ENCODE measurements at places on chromosomes 7 and 10. TPM values are rescaled to one million over a fixed set of nuclear protein-coding genes. Genes with fewer than 3 reads are reported as not detected.

The PRF1 gene
- 0.16 TPM for total RNA-seq

GRCh38 chr7:134710854-134711624 lies 64.4 kb downstream of the BPGM start:
- no peaks in the 10 kb centered on the region for H3K27me3 ChIP-seq
- peak overlapping the region; percentile 75 for H3K27ac ChIP-seq
- DNase-seq, result no peak
- peaks cover 34% of the 10 kb centered on the region for H3K4me1 ChIP-seq
- H3K36me3 ChIP-seq, result no peaks in the 10 kb centered on the region

GRCh38 chr10:127943336-127943910 lies 36.5 kb downstream of the PTPRE start:
- H3K36me3 ChIP-seq, result no peaks in the 10 kb centered on the region
- DNase-seq, result no peak
- H3K4me1 ChIP-seq, result no peaks in the 10 kb centered on the region
- H3K27me3 ChIP-seq, result no peaks in the 10 kb centered on the region
- no peak overlapping the region for H3K27ac ChIP-seq

The PITX3 gene
- not detected for total RNA-seq

DNA sequence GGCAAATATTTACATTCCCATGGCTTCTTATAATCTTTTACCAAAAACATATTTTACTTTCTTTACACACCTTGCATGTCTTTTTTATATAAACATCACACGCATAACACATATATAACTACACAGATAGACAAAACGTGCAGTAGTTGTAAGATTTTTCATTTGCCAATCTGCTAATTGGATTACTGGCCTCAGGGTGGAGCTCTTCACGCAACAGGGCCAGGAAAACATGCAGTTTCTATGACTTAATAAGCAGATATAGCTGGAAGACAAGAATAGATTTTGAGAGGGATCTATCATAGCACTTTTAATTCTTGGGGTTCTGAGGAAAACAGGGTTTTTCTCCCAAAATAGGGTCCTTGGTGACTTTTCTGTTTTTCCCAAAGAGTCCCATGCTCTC lies 12.7 kb downstream of the ACADSB start:
- H3K4me3 ChIP-seq, result no peak overlapping the region
- no peaks in the 10 kb centered on the region for H3K27me3 ChIP-seq
- no peak for DNase-seq
- no peaks in the 10 kb centered on the region for H3K36me3 ChIP-seq
- H3K27ac ChIP-seq, result no peak overlapping the region

The MMD2 gene
- not detected for total RNA-seq

DNA sequence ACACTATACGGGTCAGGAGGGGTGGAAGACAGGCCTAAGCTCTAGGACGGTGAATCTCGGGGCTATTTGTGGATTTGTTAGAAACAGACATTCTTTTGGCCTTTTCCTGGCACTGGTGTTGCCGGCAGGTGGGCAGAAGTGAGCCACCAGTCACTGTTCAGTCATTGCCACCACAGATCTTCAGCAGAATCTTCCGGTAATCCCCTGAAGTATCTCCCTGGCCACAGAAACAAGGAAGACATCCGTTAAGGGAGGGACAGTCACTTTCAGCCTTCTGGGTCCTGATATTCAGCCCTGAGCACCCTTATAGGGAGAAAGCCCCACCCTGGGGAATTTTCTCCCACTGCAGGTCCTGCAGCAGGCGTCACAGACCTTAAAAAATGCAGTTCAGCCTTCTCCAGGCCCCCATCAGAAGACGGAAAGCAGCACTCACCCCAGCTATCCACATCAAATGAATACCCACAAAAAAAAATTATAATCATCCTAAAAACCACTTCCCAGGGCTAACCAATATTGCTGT lies 23.2 kb downstream of the PLAC9 start:
- H3K36me3 ChIP-seq, result peaks cover 5% of the 10 kb centered on the region
- no peaks in the 10 kb centered on the region for H3K4me1 ChIP-seq
- H3K27me3 ChIP-seq, result no peaks in the 10 kb centered on the region
- peak overlapping the region; percentile 85 for H3K27ac ChIP-seq
- no peak for DNase-seq

The DDC gene
- not detected for total RNA-seq

The IFIT1B gene
- not detected for total RNA-seq

The PKD2L1 gene
- not detected for total RNA-seq

The HMX2 gene
- total RNA-seq, result not detected

DNA sequence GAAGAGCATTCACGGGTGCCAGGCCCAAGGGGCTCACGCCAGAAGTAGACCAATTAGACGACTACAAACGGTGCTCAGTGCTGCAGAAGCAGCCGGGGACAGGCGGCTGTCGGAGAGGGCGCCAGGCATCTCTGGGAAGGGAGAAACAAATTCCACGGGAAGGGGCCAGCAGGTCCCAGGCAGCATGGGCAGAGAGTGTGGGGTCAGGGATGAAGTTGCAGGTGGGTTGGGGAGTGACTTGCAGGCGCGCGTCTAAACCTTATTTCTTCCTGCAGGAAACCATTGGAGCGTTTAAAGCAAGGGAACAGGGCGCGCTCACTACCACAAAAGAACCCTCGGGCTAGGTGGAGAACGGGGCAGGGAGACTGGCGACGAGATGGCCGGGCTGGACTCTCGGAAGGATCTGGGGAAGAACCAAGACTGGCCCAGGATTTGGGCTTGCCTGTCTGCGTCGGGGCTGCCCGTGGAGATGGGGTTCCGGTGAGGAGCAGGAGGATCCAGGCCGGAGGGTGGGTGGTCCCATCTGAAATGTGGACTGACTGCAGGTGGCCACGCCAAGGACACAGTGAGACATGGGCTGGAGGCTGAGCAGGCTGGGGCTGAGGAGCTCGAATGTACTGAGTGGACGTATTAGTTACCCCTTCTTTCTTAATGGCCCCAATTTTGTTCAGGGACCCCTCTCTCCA lies 116.3 kb upstream of the DIP2C start:
- no peaks in the 10 kb centered on the region for H3K27me3 ChIP-seq
- H3K36me3 ChIP-seq, result peaks cover 4% of the 10 kb centered on the region
- H3K4me3 ChIP-seq, result no peak overlapping the region

The TACR2 gene
- total RNA-seq, result 164 TPM

DNA sequence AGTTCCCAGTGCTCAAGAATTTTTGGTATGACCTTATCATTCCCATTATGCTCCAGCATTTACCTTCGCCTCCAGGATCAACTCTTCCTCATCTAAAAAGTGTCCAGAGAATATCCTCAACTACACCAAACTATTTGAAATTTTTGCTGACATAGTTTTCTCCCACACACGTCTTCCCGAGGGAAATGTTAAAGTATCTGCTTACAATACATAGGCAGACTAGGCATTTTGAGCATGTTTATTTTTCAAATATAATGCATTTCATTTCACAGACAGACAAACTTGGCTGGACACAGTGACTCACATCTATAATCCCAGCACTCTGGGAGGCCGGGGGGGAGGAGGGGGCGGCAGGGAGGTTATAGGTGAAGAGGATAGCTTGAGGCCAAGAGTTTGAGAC lies 177.1 kb upstream of the TRIM24 start:
- H3K4me1 ChIP-seq, result no peaks in the 10 kb centered on the region
- H3K27me3 ChIP-seq, result no peaks in the 10 kb centered on the region
- no peak for DNase-seq
- H3K27ac ChIP-seq, result no peak overlapping the region

- H3K36me3 ChIP-seq, result no peaks in the 10 kb centered on the region
- H3K4me3 ChIP-seq, result peak overlapping the region; percentile 17
- no peak for DNase-seq
- no peaks in the 10 kb centered on the region for H3K4me1 ChIP-seq
- no peaks in the 10 kb centered on the region for H3K27me3 ChIP-seq
- H3K27ac ChIP-seq, result peak overlapping the region; percentile 61
Observed at GRCh38 chr10:69091143-69091651, 3.3 kb downstream of the SRGN start.

The STEAP4 gene
- total RNA-seq, result 15.8 TPM

GRCh38 chr10:103166523-103166922 lies 26.5 kb downstream of the NT5C2 start:
- H3K4me1 ChIP-seq, result no peaks in the 10 kb centered on the region
- no peak overlapping the region for H3K4me3 ChIP-seq
- H3K27ac ChIP-seq, result no peak overlapping the region
- no peak for DNase-seq
- H3K27me3 ChIP-seq, result no peaks in the 10 kb centered on the region
- peaks cover 1% of the 10 kb centered on the region for H3K36me3 ChIP-seq

The GARIN1A gene
- total RNA-seq, result 2.2 TPM

GRCh38 chr7:36538126-36538525 lies 148.5 kb downstream of the ANLN start:
- H3K4me1 ChIP-seq, result no peaks in the 10 kb centered on the region
- no peaks in the 10 kb centered on the region for H3K36me3 ChIP-seq
- H3K4me3 ChIP-seq, result no peak overlapping the region
- H3K27ac ChIP-seq, result no peak overlapping the region
- no peaks in the 10 kb centered on the region for H3K27me3 ChIP-seq

- H3K4me1 ChIP-seq, result peaks cover 53% of the 10 kb centered on the region
- peak; percentile 74 for DNase-seq
- H3K27me3 ChIP-seq, result no peaks in the 10 kb centered on the region
Observed at GRCh38 chr10:73910764-73911552, at the start of gene PLAU. Gene PLAU (plus strand): TSS chr10:73911132. CDS start chr10:73911556, 424 bp downstream.
